ENCODE measurements at places on chromosomes 11 and 22.
A peak's percentile ranks its signal among the peaks of the same experiment; 100 is the strongest.

- no peak for DNase-seq
Observed at GRCh38 chr22:45036154-45036553, 26.3 kb upstream of the PHF21B start.

GRCh38 chr11:35082321-35083180 lies 56.4 kb upstream of the CD44 start:
- DNase-seq = peak; percentile 83

GRCh38 chr22:43490311-43490710 lies 78.5 kb downstream of the MPPED1 start:
- DNase-seq = no peak

DNA sequence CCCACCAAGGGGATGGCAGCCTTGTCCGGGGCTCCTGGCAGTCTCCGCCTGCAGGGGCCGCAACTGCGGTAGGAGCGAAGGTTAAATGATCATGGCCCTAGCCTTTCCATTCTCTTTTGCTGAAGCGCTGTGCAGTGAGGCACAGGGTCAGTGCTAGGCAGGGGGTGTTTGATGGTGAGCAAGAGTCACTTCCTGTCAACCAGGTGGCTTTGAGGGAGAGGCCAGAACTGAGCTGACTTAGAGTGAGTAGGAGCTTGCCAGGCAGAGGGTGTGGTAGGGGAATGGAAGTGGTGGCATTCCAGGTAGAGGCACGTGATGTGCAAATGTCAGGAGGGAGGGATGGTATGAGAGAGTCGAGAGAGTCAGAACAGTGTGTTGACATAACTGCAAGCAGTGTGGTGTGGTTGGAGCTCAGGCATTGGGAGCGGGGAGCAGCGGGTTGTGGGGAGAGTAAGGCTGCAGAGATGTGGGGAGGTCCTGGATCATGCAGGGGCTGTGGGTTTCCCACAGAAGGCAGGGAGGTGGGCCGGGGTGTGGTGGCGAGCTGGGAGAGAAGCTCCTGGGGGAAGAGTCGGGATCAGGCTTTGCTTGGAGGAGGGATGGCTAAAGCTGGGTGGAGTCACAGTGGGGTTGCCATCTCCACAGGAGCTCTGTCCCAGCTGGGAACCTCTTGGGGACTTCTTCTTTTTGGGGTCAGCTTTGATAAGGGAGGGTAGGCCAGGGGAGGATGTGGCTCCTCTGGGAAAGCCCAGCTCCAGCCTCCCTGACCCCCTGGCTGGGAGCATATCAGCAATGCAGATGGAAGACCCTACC lies 33.3 kb downstream of the AMPD3 start:
- peak; percentile 74 for DNase-seq

- DNase-seq = no peak
Observed at GRCh38 chr11:104830080-104830479, 68.2 kb downstream of the CASP12 start.

DNA sequence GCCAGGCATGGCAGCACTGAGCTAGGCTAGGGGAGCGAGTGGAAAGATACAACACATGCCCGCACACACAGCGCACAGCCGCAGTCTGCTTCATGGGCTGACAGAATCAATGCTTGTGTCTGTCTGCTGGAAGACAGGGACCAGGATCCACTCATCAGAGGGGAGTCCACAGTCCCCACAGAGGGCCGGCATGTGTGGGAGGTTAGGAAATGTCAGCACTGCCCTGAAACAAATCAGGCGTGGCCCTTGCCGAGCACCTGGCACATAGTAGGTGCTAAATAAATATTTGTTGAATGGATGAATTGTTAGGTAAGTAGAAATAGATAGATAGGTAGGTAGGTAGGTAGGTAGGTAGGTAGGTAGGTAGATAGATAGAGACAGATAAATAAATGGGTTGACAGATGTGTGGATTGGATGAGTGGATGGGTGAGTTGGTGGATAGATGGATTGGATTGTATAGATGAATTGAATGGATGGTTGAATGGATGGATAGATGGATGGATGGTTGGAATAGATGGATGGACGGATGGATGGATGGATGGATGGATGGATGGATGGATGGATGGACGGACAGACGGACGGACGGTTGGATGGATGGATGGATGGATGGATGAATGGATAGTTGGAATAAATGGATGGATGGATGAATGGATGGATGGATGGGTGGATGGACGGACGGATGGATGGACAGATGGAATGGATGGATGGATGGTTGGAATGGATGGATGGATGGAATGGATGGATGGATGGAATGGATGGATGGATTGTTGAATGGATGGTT lies 3.3 kb downstream of the SLC22A12 start:
- DNase-seq = no peak

DNA sequence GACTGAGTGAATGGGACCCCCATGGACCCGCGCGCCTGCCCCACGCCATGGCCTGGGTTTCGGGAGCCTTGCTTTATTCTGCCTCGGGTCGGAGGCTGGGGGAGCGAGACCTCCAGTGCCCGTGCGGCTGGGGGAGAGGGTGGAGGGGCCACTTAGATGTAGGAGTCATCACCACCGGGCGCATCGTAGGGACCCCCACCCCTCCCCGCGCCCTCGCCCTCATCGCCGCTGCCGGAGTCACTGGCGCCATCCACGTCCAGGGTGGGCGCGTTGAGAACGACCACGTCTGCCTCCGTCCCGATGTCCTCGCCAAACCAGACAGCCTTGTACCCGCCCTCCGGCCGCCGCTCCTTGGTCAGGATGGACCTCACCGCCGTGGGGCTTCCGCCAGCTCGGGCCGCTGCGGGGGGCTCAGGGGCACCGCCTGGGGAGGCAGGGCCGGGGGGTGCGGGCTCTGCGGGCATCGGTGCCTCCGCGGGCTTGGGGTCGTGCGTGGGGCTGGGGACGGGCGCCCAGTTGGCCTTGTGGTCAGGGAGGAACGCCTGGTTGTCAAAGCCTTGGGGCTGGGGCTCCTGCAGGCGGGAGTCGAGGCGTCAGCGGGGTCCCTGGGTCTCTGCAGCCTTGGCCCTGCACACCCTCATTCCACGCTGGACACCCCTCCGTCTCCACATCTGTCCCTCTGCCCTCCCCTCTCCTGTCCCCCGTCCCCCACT lies 1.6 kb upstream of the IRF7 start:
- DNase-seq = no peak

- no peak for DNase-seq
Observed at GRCh38 chr11:44266056-44266780, 43.7 kb downstream of the ALX4 start.

Measured in Caki2 (cell line).